ENCODE measurements at places on chromosomes 2 and 18. TPM values are rescaled to one million over a fixed set of nuclear protein-coding genes. Genes with fewer than 3 reads are reported as not detected.

FAM168B gene
- total RNA-seq = 114 TPM

SNORC gene
- total RNA-seq = 0.72 TPM

SRD5A2 gene
- not detected for total RNA-seq

GRCh38 chr2:171309455-171310286, 124.1 kb downstream of the METTL8 start:
- no peak for DNase-seq

UGT1A8 gene
- 0.09 TPM for total RNA-seq

GRCh38 chr2:70620020-70620419, 66.4 kb upstream of the TGFA start:
- DNase-seq = no peak

TET3 gene
- total RNA-seq = 2.4 TPM

B4GALT6 gene
- 6.3 TPM for total RNA-seq

OR6B2 gene
- total RNA-seq = not detected

- DNase-seq = peak; percentile 86
Observed at GRCh38 chr18:22558945-22559385, 141.2 kb upstream of the CTAGE1 start.

WNT6 gene
- total RNA-seq = not detected

GRCh38 chr2:143176606-143177005, 47.4 kb downstream of the ARHGAP15 start:
- DNase-seq = no peak

DNA sequence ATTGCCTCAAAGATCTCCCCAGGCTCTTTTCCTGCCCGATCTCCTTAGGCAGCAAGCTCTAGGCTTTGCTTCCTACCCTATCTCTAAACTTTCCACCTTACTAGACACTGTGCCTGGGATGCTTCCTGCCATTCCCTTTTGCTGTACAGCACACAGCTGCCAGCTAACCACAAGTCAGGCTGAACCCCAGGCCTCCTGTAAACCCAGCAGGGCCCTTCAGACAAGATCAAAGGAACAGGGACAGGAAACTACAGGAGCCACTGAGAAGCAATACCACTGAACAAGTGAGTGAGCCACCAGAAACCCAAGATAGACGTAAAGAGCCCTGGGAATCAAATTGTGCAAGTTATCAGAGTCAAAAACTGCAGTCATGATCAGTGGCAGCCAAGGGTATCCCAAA, 180.7 kb downstream of the SUCLG1 start:
- DNase-seq = no peak

GRCh38 chr2:139162456-139162855, 382.3 kb upstream of the NXPH2 start:
- DNase-seq = no peak

DNA sequence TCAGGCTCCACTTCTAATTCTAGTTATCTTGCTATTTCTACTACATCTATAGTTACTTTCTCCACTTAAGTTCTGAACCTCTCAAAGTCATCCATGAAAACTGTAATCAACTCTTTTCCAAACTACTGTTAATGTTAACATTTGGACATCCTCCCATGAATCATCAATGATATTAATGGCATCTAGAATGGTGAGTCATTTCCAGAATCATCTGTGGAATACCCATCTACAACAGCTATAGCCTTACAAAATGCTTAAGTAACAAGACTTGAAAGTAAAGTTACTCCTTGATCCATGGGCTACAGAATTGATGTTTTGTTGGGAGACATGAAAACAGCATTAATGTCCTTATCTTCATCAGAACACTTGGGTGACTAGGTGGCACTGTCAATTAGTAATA, 35.4 kb downstream of the BARD1 start:
- peak; percentile 22 for DNase-seq

GRCh38 chr2:1656326-1656960, 87.9 kb downstream of the PXDN start:
- DNase-seq = no peak

TUBB8B gene
- total RNA-seq = not detected

CDK15 gene
- total RNA-seq = 4.5 TPM

DNA sequence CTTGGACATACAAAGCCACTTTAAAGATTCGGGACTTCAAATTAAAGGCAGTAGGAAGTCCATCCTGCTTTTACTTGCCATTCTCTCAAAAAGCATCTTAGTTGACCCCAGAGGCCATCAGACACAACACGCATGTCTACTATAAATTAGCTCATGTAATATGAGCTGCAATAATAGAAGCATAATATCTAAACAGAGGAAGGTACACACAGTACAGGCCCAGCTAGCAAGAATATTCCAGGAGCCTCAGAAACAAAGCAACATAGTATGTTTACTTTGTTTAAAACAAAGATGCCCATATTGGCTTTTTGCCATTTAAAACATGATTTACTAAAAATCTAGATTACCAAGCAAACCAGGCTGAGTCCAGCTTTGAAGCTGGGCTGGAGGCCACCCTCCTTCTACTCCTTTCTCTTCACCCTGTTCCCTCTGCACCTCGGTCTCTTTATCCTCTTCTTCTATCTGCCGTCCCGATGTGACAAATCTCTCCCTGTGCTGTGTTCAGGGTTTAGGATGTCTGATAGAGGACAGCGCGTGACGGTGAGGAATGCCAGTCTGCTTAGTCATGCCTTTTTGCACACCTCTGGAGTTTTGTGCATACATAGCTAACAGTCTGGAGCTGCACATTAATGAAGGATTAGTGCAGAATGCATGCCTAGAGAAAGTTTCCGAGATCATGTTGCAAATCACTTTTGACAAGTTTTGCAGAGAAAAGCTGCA, 28.2 kb downstream of the DTNA start:
- DNase-seq = peak; percentile 22

MARCHF7 gene
- total RNA-seq = 24.2 TPM

ADD2 gene
- total RNA-seq = 0.36 TPM

CCDC102B gene
- total RNA-seq = 3.1 TPM

DNA sequence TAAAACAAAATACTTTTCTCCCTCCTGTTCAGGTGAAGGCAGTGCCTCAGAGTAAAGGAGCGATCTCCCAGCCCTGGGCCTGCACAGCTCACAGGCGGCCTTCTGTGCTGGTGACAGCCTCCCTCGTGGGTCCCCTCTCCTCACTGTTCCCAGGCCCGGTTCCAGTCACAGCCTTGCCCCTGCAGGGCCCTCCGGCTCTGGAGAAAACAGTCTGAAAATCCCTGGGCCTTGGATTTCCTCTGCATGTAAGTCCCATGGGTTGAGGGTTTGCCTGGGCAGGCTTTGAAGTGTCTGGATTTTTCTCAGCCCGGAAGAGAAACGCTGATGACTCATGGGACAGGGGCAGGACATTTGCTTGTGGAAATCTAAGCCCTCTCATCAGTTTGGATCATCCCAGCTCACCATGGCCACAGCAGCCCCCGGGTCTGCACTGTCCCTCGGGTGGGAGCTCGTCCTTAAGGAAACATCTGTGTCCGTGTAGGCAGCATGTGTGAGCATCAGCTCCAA, 186.1 kb upstream of the RAB12 start:
- peak; percentile 49 for DNase-seq

- no peak for DNase-seq
Observed at GRCh38 chr2:122180972-122181371, 425.5 kb downstream of the TSN start.

GRCh38 chr18:78776706-78777285, 202.8 kb upstream of the SALL3 start:
- no peak for DNase-seq

Data from fibroblast of the aortic adventitia (primary cell).